Stimulated activated CD8-positive, alpha-beta memory T cell treated with anti-CD3 and anti-CD28 coated beads, Interleukin-15, amount 100 ng/mL, for 48 hours (primary cell): ENCODE measurements at places on chromosomes 4 and X.

DNA sequence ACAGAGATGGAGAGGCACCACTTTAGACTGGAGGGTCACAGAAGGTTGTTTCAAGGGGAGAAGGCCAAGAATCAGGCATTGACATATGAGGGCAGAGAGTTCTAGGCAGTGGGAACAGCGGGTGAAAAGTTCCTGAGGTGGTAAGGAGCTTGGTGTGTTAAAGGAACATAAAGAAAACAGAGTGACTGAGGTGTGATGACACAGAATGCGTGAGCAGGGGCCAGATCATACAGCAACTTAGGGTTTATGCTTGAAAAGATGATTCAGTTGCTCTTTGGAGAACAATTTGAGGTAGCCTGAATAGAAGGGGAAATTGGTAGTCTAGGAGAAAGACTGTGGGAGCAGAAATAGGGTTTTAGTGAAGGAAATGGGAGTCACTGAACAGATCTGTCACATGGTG, 179.2 kb downstream of the AMELX start:
- no peak for DNase-seq

DNA sequence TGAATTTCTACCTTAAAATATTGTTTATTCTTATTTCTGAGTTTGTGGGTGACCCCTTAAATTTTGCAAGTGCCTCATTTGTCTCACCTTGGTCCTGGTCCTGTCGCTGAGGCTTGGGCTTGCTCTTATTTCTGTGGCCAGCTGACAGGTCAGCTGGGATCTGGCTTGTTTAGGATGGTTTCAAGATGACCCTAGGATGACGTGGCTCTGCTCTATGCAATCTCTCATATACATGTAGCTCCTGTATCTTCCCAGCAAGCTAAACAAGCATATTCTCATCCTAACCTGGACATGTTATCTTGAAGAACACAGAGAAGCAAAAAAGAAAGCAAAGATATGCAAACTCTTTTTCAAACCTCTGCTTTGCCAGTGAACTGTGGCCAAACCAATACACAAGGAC, 158.4 kb downstream of the BANK1 start:
- DNase-seq: no peak

- DNase-seq: no peak
Observed at GRCh38 chr4:52266537-52267137, 215.5 kb downstream of the SPATA18 start.

GRCh38 chr4:185722029-185722316, 90.0 kb downstream of the SORBS2 start:
- DNase-seq: no peak

DNA sequence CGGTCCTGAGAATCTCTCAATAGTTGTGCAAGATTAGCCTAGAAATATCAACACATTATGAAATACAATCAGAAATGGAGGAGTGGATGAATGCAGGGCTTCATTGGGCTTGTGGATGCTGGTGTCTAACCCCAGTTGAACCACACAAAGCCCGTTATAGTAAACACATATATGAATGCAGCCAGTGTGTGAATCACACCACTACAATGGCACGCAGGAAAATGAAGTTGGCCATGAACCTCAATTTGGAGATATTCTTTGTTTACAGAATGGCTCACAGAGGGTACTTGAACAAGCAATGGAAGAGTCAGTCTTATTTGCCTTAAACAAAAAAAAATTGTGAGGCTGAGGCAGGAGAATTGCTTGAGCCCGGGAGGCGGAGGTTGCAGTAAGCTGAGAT, 57.8 kb downstream of the SOD3 start:
- no peak for DNase-seq

DNA sequence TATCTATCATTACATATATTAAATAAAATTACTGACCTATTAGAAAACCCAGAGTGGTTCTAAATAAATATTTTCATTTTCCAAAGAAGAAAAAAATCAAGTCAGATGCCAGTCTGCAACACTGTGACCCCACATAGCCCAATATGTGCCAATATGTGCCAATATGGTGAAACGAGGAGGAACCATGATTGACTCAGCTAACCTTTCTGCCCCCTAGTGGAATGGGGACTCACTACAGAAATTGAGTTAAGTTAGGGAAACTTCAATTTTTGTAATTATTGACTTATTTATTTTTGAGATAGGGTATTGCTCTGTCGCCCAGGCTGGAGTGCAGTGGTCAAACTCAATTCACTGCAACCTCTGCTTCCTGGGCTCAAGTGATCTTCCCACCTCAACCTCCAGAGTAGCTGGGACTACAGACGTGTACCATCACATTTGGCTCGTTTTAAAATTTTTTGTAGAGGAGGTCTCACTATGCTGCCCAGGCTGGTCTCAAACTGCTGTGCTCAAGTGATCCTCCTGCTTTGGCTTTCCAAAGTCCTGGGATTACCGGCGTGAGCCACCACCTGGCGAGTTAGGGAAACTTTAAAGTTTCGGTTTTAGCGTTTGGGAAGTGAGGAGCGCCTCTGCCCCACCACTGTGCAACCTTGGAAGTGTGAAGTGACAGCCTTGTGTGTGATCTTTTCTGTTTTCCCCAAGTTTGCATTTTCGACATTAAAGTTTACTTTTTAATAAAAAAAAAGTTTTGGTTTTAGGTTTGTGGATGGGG, 116.8 kb upstream of the SHISA3 start:
- no peak for DNase-seq

DNA sequence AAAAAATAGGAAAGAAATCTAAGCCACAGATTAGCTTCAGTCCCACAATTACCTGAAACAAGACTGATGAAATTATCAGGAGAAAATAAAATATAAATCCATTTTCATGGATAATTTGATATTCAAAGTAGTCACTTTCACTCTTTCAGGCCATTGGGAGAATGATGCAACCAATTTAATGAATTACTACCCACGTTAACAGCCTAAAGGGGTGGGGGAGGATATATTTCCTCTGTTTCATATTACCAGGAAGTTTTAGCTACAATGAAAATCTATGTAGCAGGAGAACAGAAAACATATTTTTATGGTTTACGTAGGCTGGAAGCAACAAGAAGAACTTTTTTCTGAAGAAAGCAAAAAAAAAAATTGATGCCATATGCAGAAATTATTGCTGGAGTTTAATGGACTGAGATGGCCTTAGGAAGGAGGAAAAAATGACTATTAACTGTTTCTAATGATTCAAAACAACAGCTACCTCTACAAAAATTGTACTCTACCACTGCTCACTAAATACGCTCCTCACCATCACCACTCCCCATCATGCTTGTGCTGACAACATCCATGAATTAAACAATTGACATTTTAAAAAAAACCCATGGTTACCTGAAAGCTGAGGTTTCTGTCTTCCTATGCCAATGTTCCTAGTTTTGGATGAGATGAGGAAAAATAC, 100.9 kb downstream of the CXXC4 start:
- DNase-seq: no peak

DNA sequence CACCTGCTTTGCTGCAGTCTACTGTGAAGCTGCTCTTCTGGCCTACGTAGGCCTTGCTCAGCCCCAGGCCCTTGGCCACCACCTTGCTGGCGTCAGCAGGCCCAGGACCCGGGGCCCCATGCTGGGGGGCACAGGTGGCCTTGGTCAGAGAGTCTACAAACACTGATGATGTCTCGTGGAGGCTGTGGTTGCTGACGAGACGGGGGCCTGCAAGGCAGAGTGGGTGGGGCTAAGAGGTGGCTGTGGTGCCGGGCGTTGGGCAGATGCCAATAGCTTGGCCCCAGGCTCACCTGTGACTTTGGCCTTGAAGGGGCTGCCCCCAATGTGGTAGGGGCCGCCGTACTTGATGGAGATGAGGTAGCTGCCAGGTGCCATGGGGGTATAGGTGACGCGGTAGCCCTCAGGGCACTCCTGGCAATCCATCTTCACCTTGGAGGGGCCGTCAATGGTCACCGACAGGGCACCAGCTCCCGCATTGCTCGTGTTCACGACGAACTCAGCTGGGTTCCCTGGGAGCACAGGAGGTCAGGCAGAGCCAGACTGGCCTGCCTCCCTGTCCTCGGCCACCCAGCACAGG, 25.0 kb downstream of the FLNA start:
- no peak for DNase-seq

DNA sequence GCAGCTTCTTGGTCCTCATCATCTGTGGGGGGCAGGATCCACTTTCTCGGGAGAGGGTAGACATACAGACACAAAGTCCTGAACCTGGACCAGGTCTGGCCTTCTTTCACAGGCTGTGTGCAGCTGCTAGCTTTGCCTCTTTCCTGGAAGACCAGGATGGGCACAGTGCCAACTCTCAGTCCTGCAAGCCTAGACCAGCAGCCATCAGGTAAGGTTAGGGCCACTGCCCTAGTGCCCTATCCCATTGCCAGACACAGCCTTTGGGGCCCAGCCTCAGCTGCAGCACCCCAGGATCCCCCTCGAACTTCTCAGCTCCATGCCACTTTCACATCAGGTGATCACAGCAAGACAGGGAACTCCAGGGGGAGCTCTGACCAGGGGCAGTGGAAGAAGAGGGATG, 38.4 kb downstream of the ZNF185 start:
- no peak for DNase-seq
